WTC11 (cell line): ENCODE measurements at places on chromosomes 2 and 18.
A peak's percentile ranks its signal among the peaks of the same experiment; 100 is the strongest.

GRCh38 chr2:20231598-20232026, 6.7 kb upstream of the SDC1 start:
- DNase-seq = peak; percentile 37

GRCh38 chr2:38671303-38671702, 5.4 kb downstream of the GALM start:
- peak; percentile 21 for DNase-seq

GRCh38 chr2:200377355-200378336, 71.2 kb downstream of the SPATS2L start:
- no peak for DNase-seq

DNA sequence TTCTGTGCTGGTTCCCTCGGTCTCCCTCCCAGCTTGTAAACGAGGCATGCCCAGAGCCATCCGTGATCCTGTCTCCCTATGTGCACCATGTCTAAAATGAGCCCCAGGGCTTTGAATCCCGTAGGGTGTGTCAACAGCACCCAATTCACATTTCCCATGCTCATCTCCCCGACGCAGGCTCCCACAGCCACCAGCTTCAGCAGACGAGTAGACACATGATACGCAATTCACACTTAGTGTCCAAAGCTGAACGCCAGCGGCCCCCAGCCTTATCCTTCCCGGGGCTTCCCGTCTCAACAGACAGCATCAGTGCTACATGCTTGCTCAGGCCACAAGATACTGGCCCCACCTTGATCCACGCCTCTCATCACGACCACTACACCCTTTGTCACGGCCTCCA, 88.1 kb downstream of the EIPR1 start:
- DNase-seq = no peak

DNA sequence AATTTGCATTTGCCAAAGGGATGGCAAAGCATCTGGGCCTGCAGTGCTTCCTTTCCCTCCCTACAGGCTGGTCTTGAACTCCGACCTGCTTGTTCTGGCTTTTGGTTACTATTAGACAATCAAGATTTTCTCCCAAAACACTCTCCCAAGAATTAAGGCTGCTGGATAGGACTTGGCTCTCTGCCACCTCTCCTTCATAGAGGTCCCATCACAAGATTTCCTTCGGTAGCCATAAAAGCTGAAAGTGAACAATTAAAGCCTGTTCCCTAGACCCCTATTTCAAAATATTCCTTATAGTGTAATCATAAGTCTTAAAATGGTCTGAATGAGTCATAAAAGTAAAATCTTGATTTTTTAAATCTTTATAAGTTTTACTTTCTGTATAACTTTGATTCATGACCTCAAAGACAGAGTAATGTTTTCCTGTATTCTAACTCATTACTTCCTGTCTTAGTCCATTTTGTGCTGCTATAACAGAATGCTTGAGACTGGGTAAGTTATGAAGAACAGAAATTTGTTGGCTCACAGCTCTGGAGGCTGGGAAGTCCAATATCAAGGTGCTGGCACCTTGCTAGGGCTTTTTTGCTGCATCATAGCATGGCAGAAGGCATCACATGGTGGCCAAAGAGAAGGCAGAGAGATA, 37.8 kb upstream of the TNP1 start:
- DNase-seq = no peak

DNA sequence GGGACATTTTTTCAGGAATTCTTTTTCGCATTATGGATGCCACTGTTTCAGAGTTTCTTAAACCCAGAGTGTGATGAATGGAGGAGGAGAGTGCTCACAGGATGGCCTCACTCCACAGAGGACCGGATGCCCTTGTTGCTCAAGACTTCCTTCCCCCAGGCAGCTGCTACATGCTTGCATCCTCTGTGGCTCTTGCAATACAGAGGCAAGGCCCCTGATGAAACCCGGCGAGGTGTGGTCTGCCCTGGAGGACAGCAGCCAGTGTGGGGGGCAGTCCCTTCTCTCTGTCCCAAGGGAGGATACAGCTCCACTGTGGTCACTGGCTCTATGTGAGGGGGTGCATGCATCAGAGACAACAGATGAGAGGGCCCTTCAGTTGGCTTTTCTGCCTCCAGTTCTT, 109.6 kb downstream of the SH3RF3 start:
- no peak for DNase-seq

DNA sequence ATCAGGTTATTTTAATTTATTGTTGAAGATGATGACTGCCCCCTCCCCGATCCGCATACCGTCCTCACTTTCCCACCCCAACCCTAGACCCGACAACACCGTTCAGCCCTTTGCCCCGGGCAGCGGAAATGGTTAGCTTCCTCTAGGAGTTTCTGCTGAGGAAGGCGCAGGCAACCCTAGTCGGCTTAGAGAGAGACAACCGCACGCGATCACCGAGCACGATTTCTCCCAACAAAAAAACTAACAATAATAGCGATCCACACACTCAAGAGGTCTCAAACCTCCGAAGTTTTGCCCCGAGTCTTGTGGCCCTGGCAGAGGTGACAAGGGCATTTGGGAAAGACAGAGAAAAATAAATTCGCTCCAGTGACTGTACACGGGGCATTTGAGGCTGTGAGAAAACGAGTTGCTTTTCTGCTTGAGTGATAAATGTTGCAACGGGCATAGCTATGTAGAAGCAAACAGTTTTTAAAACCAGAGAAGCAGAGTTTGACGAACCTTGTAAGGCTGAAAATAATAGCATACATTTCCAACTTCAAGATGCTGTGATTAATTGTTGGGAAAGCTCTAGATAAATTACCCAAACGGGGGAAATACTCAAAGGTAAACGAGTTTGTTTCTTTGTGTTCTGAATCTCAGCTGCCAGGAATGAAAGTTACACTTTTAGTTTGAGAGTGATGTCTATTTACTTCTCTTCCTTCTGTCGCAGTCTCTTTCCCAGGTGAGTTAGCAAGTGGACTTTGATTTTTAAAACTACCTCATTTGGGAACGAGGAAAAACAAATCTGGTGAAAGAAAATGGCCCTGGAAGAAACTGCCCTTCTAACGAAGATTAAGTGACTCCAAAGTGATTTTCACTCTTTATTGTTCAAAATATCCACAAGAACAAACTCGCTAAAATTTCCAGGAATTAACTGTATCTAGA, 11.0 kb upstream of the SIX3 start:
- peak; percentile 47 for DNase-seq

DNA sequence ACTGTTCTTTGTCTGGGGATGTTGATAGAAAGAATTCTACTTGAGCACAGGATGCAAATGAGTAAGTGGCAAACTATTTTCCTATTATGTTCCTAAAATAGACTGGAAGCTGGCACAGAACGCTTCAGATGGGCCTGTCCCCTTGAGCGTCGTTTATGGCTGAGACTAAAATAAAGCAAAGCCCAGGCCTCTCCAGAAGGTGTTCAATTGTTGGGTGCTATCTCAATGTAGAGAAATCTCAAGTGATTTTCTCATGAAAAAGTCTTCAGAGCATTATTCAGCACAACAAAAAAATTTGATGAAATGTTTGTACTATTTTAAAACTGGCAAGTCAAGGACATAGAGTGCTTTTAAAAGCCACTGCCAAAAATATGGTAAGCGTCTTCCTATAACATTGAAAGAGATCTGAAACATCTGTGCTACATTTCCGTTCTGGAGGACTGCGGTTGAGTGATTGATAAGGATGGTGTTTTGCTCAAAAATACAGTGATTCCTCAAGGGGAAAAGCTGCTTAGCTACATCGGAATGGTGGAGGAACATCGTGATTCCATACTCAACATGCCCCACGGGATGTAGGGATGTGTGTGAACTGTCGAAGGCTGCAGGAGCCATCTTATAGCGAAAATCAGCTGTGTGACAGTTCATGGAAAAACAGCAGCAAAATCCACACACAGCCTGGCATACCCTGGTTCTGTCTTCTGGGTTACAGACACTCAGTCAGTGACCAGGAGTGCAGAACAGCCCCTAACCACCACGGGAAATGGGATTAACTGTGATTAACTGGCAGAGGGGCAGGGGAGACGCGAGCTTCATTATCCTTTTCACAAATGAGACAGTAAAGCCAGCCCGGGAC, 10.4 kb upstream of the LRRFIP1 start:
- no peak for DNase-seq

- no peak for DNase-seq
Observed at GRCh38 chr2:101187131-101187530, 35.9 kb upstream of the TBC1D8 start.

DNA sequence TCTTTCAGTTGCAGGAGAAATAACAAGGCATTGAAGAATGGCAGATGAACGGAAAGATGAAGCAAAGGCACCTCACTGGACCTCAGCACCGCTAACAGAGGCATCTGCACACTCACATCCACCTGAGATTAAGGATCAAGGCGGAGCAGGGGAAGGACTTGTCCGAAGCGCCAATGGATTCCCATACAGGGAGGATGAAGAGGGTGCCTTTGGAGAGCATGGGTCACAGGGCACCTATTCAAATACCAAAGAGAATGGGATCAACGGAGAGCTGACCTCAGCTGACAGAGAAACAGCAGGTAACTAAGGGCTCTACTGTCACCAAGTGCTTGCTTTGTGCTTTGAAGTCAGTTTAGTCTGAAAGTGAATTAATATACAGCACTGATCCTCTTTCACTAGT, 118.5 kb upstream of the UNC80 start:
- DNase-seq = no peak

GRCh38 chr2:72925328-72925943, 8.1 kb downstream of the EMX1 start:
- peak; percentile 31 for DNase-seq

DNA sequence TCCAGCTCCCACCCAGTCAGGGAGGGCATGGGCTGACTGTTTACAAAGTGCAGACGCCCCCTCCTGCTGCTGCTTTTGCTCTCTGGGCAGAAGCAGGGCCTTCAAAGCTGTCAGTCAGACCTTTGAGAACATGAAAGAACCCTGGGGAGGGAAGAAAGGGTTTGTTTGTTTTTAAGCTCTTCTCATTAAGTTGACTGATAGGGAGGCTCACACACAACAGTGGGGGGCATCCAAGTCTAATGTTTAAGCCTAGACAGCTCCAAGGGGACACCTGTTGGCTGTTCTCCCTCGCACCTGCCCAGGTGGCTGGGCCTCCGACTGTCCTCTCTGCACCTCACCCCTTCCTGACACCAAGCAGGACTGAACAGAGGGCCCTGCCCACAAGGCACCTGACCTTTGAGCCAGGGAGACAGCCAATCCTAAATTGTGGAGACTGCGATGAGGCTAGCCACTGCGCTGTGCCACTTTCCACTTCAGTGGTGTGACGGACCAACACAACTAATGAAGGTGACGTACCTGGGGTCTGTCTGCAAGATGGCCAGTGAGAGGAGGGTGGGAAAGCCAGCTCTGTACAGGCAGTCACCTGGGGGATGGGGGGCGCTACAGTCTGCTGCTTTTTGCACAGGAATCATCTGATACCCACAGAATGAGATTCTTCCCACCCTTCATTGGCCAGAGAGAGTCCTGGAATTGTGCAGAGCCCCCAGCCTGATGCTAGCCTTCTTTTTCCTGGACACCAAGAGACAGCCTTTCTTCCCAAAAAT, 16.3 kb downstream of the ST6GAL2 start:
- DNase-seq = peak; percentile 24

- DNase-seq = no peak
Observed at GRCh38 chr18:48219810-48220499, 189.2 kb downstream of the ZBTB7C start.

GRCh38 chr2:43519643-43520221, 76.1 kb downstream of the THADA start:
- no peak for DNase-seq

- DNase-seq = no peak
Observed at GRCh38 chr18:26806224-26806623, 59.3 kb downstream of the AQP4 start.

DNA sequence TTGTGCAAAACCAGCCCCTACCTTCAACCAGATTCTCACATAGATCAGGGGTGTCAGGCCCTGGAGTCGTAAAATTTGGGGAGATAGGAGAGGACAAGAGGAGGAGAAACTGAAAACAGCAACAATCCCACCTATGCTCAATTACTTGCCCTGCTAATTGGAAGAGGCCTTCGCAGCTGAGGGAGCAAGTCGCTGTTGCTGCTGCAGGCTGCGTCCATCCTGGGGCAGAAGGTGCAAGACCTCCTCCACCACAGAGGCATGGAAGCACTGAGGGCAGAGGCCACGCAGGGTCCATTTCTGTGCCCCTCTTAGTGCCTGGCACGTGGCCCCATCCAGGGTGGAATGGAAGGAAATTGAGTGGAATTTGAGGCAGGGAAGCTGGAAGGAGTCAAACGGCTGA, 36.5 kb downstream of the CNGA3 start:
- no peak for DNase-seq

DNA sequence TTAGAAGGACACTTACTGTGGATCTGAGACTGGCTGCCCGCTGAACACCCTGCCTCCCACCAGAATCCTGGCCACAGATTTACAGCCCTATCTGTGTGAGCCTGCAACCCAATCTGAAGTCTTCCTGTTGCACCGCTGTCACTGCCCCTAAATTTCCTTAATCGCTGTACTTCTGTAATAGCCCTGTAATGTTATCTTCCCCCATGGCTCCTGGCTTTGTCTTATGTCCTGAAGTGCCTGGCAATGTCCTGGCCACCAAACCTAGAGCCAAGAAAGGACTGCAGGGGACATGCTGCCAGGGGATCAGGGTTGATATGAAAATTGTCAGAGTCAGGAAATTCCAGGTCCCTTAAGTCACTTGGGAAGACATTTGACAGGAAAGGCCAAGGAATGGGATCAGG, 52.7 kb downstream of the FHOD3 start:
- no peak for DNase-seq

DNA sequence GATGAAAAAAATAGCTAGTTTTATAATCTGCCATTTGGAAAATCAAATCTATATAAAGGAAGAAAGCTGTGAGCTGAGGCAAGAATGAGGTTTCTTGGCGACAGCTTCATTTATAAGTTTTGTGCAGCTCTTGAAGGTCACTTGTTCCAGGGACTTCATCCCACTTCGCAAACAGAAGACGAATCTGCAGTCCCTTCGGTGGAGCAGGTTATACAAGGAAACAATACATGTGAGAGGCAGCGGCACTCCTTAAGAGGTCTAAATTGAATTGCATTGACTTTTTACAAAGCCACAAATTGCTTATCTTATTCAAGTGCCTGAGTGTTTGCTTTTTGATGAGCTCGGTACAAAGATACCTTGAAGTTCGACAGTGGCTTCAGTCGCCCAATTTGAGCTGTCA, 72.2 kb downstream of the C1QL2 start:
- no peak for DNase-seq

DNA sequence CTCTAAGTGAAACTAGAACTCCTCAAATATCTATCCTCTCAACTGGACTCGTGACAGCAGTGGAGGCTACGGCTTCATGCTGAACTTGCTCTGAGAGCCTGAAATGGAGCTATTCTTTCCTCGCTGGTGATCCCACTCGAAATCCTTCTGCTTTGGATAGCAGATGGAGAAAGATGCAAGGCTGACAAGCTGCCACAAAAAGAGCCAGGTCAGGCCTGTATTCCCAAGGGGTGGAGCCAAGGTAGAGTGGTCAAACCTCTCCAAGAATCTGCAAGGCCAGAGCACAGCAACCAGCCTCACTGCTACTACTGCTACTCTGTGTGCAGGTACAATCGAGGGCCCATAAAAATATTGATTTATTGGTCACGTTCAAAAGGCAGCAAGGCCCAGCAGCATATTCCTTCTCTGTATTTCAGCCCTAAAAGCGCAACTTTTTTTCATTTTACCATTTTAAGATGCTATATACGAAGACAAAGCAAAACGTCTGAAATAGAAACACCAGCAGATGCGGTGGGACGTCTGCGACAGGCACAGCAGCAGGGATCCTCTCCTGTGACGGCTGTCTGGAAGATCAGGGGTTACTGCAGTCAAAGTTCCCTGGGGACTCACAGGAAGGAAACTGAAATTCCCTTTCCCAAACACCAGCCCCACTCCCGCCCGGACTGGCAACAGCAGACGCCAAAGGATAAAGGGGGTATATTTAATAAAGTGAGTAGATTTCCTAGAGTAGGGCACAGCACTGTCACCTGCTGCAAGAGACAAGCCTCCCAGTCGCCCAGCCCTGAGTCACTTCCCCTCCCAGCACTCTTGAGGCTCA, 2.4 kb downstream of the SPRED2 start:
- no peak for DNase-seq
